ENCODE measurements at places on chromosomes 4 and X.

GRCh38 chrX:2320580-2321327 lies 180.0 kb downstream of the DHRSX start:
- DNase-seq: no peak

GRCh38 chrX:19293606-19294325 lies 50.0 kb upstream of the PDHA1 start:
- no peak for DNase-seq

GRCh38 chrX:40385682-40386081 lies 195.1 kb upstream of the ATP6AP2 start:
- no peak for DNase-seq

DNA sequence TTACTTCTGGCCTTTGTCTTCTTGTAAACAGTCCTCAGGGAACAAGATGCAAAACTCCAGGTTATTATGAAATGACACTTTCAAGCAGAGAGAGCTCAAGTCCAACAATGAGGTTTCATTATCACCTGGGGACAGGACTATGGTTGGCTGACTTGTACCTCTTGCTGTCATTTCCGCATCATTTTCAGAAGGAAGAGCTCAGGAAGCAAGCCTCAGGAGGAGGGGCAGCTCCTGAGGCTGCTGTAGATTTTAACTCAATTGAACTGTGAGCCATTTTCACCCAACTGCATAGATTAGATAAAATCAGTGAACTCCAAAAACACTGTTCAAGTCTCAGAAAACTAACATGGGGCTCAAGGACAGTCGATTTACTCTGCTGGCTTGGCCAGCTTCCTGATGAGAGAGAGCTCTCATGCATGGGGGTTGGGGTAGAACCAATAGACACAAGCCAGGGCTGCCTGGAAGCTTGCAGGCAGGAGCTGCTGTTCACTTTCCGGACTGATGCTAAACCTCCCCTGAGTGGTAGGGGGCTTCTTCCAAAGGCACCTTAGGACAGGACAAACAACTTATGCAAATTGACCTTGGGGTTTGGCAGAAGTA lies 23.6 kb downstream of the TMEM255A start:
- no peak for DNase-seq

- DNase-seq: no peak
Measured at GRCh38 chrX:45592101-45592500, 391.4 kb upstream of the DIPK2B start.

Data from activated CD4-positive, CD25-positive, alpha-beta regulatory T cell (primary cell).